Left ventricle myocardium inferior (tissue), 1 donor: ENCODE measurements at places on chromosomes 5 and 9. TPM values are rescaled to one million over a fixed set of nuclear protein-coding genes. Genes with fewer than 3 reads are reported as not detected.
A peak's percentile ranks its signal among the peaks of the same experiment; 100 is the strongest.

The TAL2 gene
- not detected for total RNA-seq

- no peaks in the 10 kb centered on the region for H3K27me3 ChIP-seq
- no peak overlapping the region for H3K4me3 ChIP-seq
- DNase-seq = no peak
Measured at GRCh38 chr9:78682216-78682615, 385.3 kb downstream of the PSAT1 start.

The GAPVD1 gene
- total RNA-seq = 33.4 TPM

The PHF19 gene
- total RNA-seq = 13.0 TPM

The F12 gene
- not detected for total RNA-seq

DNA sequence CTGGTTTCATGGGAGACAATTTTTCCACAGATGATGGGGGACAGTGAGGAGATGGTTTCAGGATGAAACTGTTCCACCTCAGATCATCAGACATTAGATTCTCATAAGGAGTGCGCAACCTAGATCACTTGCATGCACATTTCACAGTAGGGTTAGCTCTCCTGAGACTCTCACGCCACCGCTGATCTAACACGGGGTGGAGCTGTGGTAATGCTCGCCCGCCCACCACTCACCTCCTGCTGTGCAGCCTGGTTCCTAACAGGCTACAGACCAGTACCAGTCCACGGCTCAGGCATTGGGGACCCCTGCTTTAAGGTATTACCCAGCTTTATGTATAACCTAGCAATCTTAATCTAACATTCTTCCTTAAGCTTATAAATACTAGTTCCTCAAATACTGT, 35.6 kb downstream of the TTC39B start:
- H3K27me3 ChIP-seq = no peaks in the 10 kb centered on the region
- no peak overlapping the region for H3K27ac ChIP-seq
- no peaks in the 10 kb centered on the region for H3K4me1 ChIP-seq
- DNase-seq = no peak
- H3K4me3 ChIP-seq = no peak overlapping the region
- H3K36me3 ChIP-seq = no peaks in the 10 kb centered on the region

DNA sequence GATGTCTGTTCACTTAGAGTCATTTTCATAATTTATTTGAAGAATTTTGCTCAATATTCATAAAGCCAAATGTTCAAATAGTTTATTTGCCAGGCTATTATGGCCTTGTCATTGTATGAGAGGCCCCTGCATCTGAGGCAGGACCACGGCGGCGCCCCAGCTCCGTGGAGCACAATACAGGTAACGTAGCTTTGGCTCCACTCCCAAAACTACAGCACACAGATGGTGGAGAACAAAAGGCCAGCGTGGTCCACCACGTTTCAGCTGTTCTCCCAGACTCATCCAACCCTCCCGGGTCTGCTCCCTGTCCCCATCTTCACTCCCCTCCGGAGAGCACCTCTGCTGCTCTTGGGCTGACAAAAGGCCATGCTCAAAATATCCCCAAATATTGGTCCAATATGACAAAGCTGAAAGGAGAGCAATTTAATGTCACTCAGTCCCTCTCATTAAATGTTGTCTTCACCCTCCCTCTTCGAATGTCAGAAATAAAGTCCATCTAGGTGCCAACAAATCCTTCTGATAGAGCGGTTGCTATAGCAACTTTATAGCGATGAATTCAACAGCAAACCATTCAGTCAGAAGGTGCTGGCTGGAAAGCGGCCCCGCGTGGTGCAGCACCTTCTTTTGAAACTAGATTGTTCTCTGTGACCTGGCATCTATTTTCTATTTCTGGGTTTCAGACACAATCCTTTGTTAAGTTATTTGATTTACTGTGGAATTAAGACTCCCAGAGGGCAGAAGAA, 504.3 kb downstream of the ARHGEF28 start:
- no peak overlapping the region for H3K4me3 ChIP-seq
- no peaks in the 10 kb centered on the region for H3K36me3 ChIP-seq
- H3K27ac ChIP-seq = no peak overlapping the region
- H3K27me3 ChIP-seq = no peaks in the 10 kb centered on the region

DNA sequence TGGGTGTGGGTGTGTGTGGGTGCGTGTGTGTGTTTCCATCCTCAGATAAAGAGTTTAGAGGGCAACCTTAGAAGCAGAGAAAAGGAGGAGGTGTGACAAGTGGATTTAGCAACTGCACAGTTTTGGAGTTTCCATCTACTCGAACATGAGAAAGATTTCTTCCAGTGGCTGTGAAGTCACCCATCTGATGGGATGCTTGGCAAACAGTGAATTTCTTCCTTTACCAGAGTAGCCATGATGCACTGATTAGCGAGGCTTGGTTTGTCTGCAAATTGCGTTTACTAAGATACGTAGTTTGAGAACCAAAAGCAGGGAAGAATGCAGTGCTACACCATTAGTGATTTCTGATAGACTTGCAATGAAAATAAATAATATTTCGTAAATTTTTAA, 791 bp upstream of the STARD4 start:
- no peaks in the 10 kb centered on the region for H3K27me3 ChIP-seq
- H3K27ac ChIP-seq = peak overlapping the region; percentile 82
- peaks cover 22% of the 10 kb centered on the region for H3K4me1 ChIP-seq
- DNase-seq = no peak
- H3K36me3 ChIP-seq = no peaks in the 10 kb centered on the region
- H3K4me3 ChIP-seq = peak overlapping the region; percentile 77

DNA sequence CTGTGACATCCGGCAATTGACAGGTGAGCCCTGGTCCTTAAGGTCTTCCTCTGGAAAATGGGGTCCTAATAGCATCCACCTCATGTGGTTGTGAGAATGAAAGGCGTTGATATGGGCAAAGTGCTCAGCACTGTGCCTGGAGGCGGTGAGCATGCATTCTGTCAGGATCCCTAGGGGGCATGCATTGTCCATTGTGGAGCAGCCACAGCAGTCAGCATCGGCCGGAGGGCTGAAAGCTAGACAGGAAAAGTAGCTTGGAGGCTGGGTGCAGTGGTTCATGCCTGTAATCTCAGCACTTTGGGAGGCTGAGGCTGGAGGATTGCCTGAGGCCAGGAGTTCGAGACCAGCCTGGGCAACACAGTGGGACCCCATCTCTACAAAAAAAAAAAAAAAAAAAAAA, 122.2 kb downstream of the LHX2 start:
- H3K4me1 ChIP-seq = no peaks in the 10 kb centered on the region
- no peak for DNase-seq
- no peaks in the 10 kb centered on the region for H3K36me3 ChIP-seq
- no peak overlapping the region for H3K27ac ChIP-seq
- no peak overlapping the region for H3K4me3 ChIP-seq

DNA sequence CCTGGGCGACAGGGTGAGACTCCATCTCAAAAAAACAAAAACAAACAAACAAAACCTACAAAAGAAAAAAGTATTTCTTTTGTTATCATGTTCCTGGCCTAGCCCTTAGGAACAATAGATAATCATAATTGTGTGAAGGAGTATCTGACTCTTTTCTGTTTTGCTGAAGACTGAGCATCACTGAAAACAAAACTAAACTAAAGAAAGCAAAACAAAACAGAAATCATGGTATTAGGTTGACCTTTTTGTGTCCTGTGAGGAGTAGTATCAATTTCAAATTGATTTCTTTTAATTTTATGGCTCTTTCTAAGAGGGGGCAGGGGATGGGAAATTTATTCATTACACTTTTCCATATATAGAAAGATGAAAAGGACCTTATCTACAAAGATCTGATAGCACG, 246.0 kb downstream of the YTHDC2 start:
- H3K4me1 ChIP-seq = no peaks in the 10 kb centered on the region
- H3K4me3 ChIP-seq = no peak overlapping the region
- no peak overlapping the region for H3K27ac ChIP-seq
- no peak for DNase-seq
- peaks cover 10% of the 10 kb centered on the region for H3K27me3 ChIP-seq

DNA sequence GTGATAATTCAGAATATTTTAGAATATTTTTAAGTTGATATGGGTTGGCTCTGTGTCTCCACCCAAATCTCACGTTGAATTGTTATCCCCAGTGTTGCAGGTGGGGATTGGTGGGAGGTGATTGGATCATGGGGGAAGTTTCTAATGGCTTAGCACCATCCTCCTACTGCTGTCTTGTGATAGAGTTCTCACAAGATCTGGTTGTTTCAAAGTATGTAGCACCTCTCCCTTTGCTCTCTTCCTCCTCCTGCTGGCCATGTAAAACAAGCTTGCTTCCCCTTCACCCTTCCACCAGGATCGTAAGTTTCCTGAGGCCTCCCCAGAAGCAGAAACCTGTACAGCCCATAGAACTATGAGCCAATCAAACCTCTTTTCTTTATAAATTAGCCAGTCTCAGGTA, 214.6 kb upstream of the C9orf72 start:
- no peaks in the 10 kb centered on the region for H3K27me3 ChIP-seq
- DNase-seq = no peak
- H3K4me1 ChIP-seq = no peaks in the 10 kb centered on the region
- no peaks in the 10 kb centered on the region for H3K36me3 ChIP-seq

The FAM153A gene
- total RNA-seq = 0.63 TPM

DNA sequence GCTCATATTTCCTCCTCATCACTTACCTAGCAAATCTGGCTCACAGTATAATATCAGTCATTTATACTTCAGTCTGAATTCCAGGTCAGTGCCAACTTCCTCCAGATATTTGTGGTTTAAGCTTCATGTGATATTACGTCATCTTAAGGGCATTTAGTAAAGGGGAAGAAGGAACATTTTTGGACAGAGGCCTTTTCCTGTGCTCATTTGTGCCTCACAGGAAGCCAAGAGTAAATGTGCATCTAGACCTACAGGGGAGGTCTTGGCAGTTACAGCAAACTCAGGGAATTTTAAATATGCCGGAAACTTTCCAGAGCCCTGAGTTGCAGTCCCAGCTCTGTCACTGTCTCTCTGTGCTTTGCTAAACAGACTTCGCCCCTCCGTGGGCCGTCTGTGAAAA, 12.3 kb upstream of the KCNIP1 start:
- peaks cover 5% of the 10 kb centered on the region for H3K27me3 ChIP-seq
- H3K36me3 ChIP-seq = no peaks in the 10 kb centered on the region
- H3K4me3 ChIP-seq = no peak overlapping the region
- no peak for DNase-seq
- H3K27ac ChIP-seq = peak overlapping the region; percentile 7

DNA sequence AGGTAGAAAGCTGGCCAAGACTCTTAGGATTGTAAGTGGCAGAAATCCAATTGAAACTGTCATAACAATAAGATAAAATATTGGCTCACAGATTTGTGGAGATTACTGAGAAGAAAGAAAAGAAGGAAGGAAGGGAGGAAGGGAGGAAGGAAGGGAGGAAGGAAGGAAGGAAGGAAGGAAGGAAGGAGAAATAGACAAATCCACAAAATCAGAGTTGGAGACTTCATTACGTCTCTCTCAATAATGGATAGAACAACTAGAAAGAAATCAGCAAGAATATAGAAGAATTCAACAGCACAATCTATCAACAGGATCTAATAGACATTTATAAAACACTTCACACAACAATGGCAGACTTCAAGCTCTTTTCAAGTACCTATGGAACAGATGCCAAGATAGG, 17.9 kb upstream of the PAM start:
- no peak overlapping the region for H3K4me3 ChIP-seq
- H3K27ac ChIP-seq = no peak overlapping the region
- no peaks in the 10 kb centered on the region for H3K36me3 ChIP-seq
- no peak for DNase-seq

GRCh38 chr5:167579693-167580055, 711.8 kb upstream of the WWC1 start:
- H3K4me3 ChIP-seq = no peak overlapping the region
- H3K4me1 ChIP-seq = no peaks in the 10 kb centered on the region
- H3K36me3 ChIP-seq = no peaks in the 10 kb centered on the region
- peaks cover 52% of the 10 kb centered on the region for H3K27me3 ChIP-seq

GRCh38 chr5:176420086-176420485, 3.7 kb upstream of the CLTB start:
- no peak overlapping the region for H3K4me3 ChIP-seq
- no peak for DNase-seq
- H3K27ac ChIP-seq = no peak overlapping the region

The TMED7 gene
- 77.5 TPM for total RNA-seq

DNA sequence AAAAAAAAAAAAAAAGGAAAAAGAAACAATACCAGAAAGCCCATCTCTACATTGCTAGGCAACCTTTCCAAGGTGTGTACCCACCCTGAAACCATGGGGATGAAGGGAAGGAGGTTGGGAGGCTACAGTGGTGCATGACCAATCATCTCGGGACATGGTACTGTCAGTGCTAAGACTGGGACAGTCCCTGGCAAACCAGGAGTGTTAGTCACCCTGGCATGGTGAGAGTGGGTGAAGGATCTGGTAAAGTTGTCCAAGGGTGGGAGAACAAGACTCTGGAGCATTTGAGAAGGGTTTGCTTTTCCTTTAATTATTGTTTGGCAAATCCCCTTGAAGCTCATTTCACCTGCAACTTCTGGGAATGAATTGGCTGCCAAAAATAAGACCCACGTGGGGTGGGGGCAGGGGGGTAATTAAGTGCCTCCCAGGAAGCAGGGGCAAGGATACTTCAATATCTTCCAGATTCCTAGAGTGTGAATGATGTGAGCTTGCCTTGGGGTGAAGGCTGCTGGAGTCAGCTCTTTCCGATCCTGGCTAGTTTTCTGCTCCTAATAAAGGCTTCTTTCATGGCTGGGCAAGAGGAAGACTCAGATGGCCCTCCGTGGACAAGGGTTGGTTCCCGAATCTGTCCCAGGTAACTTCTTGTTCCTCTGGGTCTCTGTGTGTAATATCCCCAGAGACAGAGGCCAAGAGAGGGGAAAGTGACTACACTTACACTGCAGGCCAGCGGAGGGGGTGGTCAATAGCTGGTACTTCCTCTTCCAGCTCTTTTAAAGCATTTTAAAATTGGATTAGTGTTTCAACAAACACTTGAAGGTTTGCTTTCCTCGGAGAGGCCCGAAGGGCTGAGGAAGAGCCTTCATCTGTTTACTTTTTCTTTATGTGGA, 61.6 kb upstream of the SPRY4 start:
- H3K27me3 ChIP-seq = no peaks in the 10 kb centered on the region
- no peak for DNase-seq
- H3K36me3 ChIP-seq = no peaks in the 10 kb centered on the region
- H3K4me3 ChIP-seq = no peak overlapping the region

DNA sequence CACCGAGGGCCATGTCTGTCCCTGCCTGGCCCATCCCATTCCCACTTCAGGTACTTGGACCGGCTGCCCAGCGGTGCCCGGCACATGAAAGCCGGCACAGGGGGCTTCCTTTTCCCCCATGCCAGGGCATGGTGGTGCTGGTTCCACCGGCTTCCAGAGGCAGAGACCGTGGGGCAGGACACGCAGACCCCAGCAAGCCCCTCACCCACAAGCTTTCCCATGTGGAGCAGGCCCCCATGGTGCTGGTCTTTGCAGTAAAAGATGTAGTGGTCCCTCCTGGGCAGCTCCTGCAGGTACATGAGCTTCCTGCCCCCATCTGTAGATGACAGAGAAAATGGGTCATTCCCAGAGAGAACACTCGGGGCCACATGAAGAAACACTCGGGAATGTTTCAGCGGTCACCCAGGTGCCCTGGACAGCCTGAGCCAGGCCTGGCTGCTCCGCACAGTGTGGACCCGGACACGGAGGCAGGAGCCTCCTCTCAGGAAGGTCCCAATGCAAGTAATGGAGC, 2.0 kb downstream of the OBP2B start:
- no peak overlapping the region for H3K27ac ChIP-seq
- H3K4me3 ChIP-seq = no peak overlapping the region
- peaks cover 64% of the 10 kb centered on the region for H3K27me3 ChIP-seq
- H3K4me1 ChIP-seq = no peaks in the 10 kb centered on the region
- no peak for DNase-seq
- no peaks in the 10 kb centered on the region for H3K36me3 ChIP-seq

The GHR gene
- total RNA-seq = 12.9 TPM
